ENCODE measurements at places on chromosomes 3 and 15.

DNA sequence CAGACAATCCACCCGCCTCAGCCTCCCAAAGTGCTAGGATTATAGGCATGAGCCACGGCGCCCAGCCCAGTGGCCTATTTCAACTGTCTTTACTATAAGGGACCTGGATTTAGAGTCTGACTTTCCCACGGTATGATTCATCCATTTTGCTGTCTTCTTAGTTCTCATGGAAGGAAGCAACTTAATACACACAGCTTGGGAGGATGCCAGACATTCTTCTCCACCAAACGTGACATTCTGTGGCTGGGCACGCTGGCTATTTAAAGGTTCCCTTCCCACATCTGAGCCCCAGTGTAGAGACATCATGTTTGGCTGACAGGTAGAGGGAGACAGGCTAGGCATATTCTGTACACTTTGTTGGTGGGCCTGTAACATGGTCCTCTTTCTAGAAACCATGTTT lies 26.2 kb downstream of the FAM43A start:
- no peak for DNase-seq

DNA sequence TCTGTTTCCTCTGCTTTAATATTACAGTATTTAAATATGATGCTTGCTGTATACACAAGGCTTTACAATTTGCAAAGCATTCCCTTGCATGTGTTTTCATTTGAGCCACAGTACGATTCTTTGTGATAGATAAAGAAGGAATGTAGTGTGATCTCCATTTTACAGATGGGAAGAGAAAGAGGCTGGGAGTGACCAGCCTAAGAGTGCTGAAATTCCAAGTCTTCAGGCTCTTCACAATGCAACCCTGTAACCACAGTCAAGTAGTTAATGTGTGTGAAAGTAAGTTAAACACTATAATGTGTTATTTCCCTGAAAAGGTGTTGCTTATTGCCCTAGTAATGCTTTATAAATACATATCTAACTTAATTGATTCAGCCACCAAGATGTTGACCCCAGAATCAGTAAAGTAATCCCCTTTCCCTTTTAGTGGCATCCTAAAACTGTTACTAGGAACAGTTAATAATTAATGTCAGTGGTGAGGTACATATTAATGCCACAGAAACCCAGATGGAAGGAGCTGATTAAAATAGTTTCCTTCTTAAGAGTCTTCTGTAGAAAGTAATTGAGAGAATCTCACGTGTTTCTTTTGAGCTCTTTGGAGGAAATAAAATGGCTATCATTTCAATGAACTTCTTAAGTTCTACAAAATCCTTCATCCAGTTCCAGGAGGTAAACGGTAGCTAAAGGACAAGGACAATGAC lies 110.4 kb downstream of the IL12A start:
- no peak for DNase-seq

DNA sequence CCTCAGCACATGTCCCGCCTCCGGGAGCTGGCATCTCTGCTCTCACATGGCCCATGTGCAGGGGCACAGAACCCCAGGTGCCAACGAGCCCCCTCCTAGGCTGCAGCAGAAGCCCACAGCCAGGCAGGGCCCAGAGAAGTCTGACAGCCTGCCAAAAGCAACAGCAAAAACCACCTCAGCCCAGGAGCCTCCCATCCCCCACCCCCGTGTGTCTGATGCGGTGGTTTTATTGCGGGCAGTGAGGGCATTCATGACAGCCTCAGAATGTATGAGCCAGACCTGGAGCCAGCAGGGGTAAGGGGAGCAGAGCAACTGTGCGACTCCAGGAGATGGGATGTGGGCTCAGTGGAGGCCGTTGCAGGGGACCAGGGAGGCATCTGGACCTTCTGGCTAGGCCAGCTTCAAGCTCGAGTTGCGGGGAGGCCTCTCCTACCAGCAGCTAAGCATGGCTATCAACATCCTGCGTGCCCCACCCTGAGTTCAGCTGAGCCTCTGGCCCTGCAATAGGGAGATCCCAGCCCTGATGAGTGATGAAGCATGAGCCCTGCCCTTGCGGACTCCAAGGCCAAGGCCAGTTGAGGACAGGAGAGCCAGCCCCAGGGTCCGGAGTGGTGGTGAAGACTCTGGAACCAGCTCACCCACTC lies 52.5 kb downstream of the CYP11A1 start:
- DNase-seq, result no peak

GRCh38 chr3:151174351-151174750 lies 28.7 kb downstream of the GPR171 start:
- no peak for DNase-seq

- DNase-seq, result no peak
These were observed 4.1 kb downstream of the SV2B start for GRCh38 chr15:91104111-91104510.

GRCh38 chr3:196837819-196838420 lies 29.8 kb upstream of the SENP5 start:
- peak; percentile 55 for DNase-seq

GRCh38 chr3:195873971-195874370 lies 34.4 kb downstream of the TNK2 start:
- DNase-seq, result no peak

- no peak for DNase-seq
These were observed 6.7 kb downstream of the CA12 start for GRCh38 chr15:63374686-63375520.
